Stimulated activated CD4-positive, alpha-beta T cell treated with anti-CD3 and anti-CD28 coated beads, TNF-alpha, amount 100 ng/mL, for 24 hours (primary cell): ENCODE measurements at places on chromosomes 4 and X.
A peak's percentile ranks its signal among the peaks of the same experiment; 100 is the strongest.

GRCh38 chr4:86508436-86508835 lies 85.7 kb upstream of the PTPN13 start:
- DNase-seq: no peak

- DNase-seq: no peak
Measured at GRCh38 chr4:2647403-2648158, 108.6 kb downstream of the TNIP2 start.

DNA sequence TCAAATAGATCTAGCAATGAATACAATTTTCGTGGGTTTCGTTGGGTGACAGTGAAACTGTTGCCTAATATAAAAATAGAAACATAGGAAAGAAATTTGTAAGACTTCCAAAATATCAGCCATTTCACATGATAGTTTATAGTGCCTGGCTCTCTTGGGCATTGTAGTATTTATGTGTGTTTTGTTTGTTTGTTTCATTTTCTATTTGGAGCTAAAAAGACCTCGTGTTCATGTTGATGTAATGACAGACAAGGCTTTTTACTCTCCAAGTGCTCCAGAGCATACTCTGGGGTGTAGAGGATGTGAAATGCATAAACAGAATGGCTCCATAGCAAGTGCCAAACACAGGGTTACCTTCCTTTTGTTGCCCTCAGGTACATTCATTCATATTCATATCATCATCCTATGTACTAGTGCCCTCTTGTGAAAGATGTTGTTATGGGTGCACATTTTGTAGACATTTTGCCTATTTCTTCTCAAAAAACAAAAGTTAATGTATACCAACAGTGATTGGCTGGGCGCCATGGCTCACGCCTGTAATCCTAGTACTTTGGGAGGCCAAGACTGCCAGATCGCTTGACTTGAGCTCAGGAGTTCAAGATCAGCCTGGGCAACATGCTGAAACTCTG lies 100.7 kb upstream of the AMOT start:
- DNase-seq: no peak

GRCh38 chr4:40401631-40402030 lies 66.5 kb downstream of the CHRNA9 start:
- DNase-seq: no peak

- no peak for DNase-seq
Measured at GRCh38 chr4:36900446-36900987, 344.0 kb upstream of the NWD2 start.

DNA sequence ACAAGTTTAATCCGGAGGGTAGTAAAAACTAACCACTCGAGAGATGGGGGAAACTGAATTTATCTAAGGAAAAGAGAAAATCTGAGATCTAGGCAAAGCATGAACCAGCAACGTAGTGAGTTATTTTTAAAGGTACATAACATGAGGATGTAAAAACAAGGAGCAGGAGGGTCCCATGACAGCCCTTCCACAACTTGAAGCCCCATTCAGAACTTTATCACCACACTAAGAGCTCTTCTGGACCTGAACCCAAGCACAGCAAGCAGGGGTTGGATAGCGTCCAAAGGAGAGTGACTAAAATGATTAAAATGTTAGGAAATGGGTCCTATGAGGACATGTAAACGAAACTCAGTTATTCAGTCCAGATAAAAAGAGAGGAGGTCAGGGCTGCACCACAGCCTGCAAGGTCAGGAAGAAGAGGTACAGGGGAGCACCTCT lies 16.2 kb downstream of the SH3RF1 start:
- no peak for DNase-seq

DNA sequence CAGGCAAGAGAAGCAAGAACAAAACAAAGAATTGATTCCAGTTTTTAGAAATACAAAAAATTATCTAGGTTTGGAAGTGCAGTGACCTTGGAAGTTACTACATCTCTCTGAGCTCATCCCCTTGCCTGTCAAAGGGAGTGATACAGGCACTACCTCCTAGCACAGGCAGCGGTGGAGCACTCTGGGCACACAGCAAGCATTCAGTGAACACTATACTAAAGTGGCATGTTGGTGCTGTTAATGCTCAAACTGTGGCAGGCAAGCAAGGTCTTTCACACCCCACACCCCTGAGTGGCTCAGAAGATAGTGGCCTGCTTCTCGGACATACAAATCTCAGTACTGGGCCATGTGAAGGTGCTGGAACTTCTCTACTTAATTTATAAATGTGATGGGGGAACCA lies 51.2 kb downstream of the DRD5 start:
- DNase-seq: no peak

DNA sequence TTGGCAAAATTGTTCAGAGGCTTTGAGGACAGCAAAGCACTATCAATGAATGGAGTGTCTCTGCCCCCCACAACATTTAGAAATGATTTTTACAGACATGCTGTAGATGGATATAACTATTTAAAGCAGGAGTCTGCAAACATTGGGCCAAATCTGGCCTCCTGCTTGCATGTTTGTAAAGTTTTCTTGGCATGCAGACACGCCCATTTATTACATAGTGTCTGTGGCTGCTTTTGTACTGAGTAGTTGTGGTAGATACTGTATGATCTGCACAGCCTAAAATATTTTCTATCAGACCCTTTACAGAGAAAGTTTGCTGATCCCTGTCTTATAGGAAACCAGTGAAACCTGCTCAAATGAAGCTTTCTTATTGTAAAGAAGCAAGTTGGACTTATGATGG lies 45.5 kb upstream of the PHEX start:
- DNase-seq: no peak

DNA sequence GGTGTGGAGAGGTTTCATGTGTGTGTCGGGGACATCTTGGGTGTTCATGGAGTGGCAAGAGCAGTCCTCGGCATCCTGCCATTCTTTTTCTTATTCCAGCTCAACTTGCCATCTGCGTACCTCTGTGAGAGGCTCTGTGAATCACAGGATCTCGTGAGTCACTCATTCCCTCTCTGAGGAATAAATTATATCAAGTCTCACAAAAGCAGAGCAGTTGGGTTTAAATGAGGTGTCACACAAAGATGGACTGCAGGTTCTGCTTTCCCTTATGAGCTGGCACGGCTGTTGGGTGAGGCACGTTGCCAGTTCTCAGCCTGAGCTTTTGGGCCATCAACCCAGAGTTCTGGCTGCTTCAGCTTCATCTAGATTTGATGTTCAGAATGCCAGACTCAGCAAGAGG lies 6.8 kb upstream of the OCIAD2 start:
- no peak for DNase-seq

GRCh38 chrX:34381241-34381640 lies 249.1 kb upstream of the FAM47A start:
- no peak for DNase-seq

GRCh38 chr4:186190581-186191199 lies 677 bp upstream of the CYP4V2 start:
- DNase-seq: no peak

GRCh38 chr4:78618436-78618835 lies 66.9 kb downstream of the ANXA3 start:
- no peak for DNase-seq

DNA sequence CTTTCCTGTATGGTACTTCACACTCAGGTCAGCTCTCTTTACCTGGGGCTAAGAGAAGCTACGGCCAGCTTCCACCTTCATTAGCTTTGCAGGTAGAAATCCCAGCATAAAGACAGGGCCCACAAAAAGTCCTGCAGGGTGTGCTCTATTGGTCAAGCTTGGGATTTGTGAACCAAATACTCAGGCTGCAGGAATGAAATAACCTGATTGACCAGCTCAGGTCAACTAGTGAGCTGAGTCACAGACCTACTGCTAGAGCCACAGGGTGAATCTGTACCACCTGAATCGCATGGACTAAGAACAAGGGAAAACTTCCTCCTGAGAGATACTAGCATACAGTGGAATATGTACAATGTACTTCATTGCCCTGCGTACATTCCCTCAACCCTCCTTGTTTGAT lies 172.2 kb downstream of the HHIP start:
- no peak for DNase-seq

GRCh38 chrX:133815496-133815895 lies 169.9 kb downstream of the GPC3 start:
- DNase-seq: no peak

DNA sequence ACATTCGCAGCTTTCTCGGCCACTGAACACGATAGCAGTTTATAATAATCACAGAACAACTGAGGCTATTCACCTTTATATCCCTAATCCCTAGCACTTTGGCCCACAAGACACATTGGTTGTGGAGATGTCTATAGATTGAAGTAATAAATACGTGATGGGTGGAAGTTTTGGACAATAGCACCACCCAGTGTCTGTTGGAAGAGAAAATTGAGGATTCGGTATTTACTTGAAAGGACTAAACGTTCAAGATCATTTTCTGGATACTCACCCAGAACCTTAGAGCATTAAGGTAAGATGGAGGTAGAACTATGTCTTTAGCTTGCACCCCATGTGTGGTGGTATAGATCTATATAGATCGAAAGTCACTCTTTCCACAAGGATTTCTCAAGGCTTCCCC lies 787 bp upstream of the TMSB15A start:
- DNase-seq: no peak

DNA sequence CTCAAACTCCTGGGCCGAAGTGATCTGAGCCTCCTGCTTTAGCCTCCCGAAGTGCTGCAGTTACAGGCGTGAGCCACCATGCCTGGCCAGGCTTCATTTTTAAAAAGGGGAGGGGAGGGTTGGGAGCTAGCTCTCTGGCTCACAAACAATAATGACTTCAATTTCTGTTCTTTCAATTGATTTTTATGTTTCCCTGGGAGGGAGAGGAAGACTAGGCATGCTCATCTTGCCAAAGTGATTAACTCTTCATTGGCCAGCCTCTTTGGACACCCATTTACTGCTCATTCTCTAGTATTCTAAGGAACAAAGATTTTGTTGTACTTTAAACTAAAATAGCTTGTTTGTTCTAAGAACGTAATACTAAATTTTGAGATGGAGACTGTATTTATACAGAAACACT lies 43.4 kb upstream of the TRIM2 start:
- DNase-seq: no peak

GRCh38 chrX:12162420-12162819 lies 24.1 kb downstream of the FRMPD4 start:
- no peak for DNase-seq

DNA sequence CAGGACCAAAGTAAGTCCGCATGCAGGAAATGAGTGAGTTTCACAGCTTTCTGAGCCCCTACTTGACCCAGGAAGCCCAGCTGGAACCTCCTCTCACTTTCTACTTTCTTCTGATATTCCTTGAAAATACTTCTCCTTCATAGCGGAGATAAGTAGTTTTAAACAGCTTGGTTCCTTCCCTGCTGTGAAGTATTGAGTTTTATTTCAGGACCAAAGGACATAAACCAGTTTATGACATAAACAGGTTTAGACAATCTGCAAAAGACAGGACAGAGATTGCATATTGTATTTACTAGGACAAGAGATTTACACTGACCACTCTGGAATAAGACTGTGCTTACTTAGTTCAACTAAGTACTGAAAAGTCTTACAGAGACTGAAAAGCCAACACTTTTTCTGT lies 54.8 kb downstream of the PAGE2 start:
- no peak for DNase-seq

- peak; percentile 38 for DNase-seq
Measured at GRCh38 chr4:3369781-3370674, 71.7 kb upstream of the HGFAC start.

- no peak for DNase-seq
Measured at GRCh38 chr4:68176500-68176899, 46.8 kb upstream of the TMPRSS11F start.

GRCh38 chr4:74335341-74336021 lies 27.2 kb downstream of the EPGN start:
- no peak for DNase-seq

- no peak for DNase-seq
Measured at GRCh38 chrX:66684196-66684595, 45.3 kb upstream of the EDA2R start.

DNA sequence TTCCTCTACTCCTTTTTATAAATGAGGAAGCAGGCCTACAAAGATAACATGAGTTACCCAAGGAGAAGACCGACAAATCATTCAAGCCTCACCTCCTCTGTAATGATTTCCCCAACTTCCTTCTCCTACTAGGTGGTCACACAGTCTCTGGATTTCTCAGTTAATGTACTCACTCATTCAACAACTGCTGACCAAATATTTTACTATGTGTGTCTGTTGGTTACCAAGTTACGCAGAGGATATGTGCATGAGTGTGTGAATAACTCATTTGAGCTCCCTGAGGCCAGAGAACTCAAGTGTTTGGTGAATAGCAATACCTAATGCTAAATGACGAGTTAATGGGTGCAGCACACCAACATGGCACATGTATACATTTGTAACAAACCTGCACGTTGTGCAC lies 10.4 kb downstream of the CASK start:
- no peak for DNase-seq

DNA sequence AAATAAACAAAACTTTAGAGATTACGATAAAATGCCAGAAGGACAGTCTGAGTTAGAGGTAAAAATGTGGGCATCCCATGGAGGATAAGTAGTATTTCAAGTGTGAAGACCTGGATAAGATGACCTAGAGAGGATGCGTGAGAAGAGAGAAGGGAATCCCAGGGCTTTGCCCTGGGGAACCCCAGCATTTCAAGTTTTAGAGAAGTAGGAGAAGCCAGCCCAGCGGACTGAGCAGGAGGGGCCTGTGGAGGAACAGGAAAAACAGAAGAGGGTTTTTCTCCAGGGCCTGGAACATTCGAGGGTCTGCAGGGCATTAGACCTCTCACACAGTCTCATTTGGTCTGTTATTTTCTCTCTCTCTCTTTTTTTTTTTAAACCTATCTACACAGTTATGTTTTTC lies 2.9 kb upstream of the CFP start:
- no peak for DNase-seq

DNA sequence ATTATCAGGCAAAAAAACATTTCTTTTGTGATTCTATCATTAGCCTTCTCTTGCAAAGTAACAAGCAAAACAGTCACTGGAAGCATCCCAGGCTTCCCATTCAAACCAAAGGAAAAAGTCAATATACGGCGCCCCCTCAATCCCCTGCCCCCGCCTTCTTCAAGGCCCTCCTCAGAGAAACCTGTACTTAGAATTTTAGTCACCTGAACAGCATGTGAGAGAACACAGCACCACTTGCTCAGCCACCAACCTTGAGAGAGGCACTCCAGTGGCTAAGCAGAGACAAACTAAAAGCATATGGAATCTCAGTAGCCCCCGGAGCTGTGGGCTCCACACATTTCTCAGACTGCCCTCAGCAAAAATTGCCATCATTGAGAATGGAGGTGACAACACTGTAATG lies 25.2 kb downstream of the LEF1 start:
- DNase-seq: no peak
